ENCODE measurements at places on chromosomes 4 and X. TPM values are rescaled to one million over a fixed set of nuclear protein-coding genes. Genes with fewer than 3 reads are reported as not detected.
A peak's percentile ranks its signal among the peaks of the same experiment; 100 is the strongest.

TMEM31 gene
- not detected for total RNA-seq

C4orf51 gene
- not detected for total RNA-seq

DGAT2L6 gene
- total RNA-seq = not detected

CXCL6 gene
- total RNA-seq = 0.16 TPM

ZNF157 gene
- 0.53 TPM for total RNA-seq

DNA sequence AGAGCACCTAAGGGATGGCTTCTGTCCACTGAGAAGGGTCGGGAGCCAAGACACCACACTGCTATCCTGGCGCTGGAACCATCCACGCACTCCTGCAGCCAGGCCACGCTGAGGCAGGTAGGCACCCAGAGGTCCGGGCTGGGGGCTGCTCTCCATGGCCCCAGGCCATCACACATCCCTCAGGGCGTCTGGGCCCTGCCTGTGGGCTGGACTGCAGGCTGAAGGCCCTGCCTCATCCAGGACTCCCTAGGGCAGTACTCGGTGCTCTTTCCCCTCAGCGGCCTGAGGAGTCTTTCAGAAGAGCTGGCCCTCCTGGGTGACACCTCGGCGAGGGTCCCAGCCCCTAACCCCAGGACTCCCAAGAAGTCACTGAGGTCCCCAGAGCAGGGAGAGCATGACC, 17.7 kb downstream of the FGFR3 start:
- no peak for DNase-seq

- DNase-seq = peak; percentile 23
Measured at GRCh38 chrX:107000013-107000515, at the start of gene MORC4. Gene MORC4 (minus strand): TSS chrX:107000212. CDS start chrX:106999969, 243 bp downstream.

DNA sequence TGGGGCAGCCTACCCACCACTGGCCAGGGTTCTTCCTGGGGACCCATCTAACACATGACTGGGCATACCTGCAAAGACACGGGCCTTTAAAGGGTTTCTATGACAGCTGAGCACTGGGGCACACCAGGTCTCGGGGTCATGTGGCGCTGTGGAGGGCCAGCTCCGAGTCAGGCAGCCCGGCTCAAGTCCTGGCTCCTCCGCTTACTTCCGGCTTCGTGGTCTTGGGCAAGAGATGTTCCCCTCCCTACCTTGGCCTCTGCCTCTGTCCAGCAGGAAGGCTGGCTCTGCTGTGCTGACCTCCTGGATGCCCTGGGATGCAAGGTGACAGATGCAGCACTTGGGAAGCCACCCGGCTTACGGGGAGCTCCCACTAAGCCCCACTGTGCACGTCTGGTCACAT, 37.6 kb downstream of the HTRA3 start:
- no peak for DNase-seq

DNA sequence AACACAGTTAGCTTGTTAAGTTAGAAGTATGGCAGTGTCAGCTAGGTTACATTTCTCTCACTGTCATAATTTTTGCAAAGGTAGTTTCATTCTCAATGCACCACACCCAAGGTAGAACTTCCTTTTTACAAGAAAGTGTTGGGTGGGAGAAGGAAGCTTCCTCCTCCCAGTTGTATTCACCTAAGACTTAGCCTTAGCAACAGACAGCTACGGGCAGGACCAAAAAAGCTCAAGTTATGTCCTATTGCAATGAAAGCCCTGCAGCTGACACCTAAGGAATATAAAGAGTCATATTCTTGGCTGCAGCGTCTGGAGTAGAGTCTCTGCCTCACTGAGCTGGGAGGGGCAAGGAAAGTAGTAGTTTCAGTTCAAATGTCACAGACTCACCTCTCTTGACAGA, 25.1 kb upstream of the PRDM8 start:
- no peak for DNase-seq

GRCh38 chr4:76651616-76652015, 216.6 kb downstream of the SHROOM3 start:
- no peak for DNase-seq

- no peak for DNase-seq
Measured at GRCh38 chr4:13523591-13524503, 20.5 kb downstream of the NKX3-2 start.

- DNase-seq = no peak
Measured at GRCh38 chr4:41000356-41000755, 214.0 kb downstream of the APBB2 start.

DNA sequence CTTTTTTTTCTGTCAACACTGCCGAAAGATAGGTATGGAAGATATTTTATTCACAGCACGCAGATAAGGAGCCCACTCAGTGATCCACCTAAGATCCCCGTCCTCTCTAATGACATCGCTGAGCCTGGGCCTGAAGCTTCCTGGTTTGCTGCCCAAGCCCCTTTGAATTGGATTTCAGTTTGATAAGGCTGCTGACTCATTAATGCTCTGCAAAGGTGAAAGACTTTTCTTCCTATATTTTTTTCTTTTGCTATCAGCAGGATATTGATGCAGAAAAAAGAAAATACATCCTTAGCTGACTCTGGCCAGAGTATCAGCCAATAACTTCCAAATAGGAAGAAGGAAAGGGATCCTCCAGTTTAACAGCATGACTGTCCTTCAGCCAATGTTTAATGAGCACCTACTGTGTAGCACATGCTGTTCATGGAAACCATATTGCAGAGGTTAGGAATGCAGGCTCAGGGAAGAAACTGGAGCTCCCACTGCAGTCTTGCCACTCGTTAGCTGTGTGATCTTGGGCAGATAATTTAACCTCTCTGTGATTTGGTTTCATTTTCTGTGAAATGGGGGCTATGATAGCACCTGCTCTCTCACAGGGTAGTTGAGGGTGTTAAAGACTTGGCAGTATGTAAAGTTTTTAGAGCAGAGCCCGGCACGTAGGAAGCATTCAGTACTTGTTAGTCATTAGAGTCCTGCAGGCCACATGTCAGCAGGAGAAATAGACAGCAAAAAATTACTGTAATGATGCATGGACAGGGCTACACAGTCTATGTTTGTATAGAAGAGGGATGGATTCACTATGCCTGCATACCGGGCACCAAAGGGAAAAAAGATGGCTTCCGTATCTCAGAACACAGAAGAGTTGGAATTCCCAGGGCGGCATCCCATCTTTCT, 39.3 kb downstream of the EVC start:
- no peak for DNase-seq

- DNase-seq = no peak
Measured at GRCh38 chr4:24245491-24245820, 338.9 kb downstream of the DHX15 start.

GRCh38 chr4:97197106-97197505, 946.2 kb downstream of the STPG2 start:
- no peak for DNase-seq

DNA sequence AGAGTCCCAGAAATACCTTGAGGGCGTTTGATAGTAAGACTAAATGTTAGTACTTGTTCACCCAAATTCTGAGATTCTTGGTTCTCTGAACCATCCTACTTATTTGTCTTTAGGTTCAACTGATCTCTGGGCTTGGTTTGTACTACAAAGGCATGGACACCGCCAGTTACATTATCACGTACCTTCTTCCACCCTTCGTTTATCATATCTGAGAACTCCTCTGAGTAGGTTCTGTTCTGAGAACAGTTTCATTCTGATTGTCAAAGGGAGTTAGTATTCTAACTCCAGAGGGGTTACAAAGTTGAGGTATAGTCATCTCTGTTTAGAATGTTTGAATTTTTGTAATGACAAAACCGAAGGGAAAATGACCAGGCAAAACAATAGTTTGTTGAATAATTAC, 19.3 kb downstream of the ZFX start:
- DNase-seq = no peak

DNA sequence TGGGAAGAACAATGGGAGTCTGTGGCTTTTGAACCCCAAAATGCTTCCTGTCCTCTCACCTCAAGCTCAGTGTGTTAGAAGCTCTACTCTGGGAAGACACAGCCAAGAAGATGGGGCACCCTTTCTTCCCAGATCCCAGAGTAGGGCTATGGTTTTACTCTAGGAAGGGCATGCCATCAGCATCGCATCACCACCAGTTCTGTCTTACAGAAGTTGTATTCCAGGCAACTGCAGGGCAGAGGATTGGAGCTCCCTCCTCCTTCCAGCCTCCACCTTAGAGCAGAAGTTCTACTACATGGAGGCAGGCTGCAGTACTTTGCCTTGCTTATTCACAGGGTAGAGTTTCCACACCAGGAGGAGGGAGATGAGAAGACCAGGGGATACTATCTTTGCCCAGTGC, 18.1 kb upstream of the ZFX start:
- DNase-seq = no peak

DNA sequence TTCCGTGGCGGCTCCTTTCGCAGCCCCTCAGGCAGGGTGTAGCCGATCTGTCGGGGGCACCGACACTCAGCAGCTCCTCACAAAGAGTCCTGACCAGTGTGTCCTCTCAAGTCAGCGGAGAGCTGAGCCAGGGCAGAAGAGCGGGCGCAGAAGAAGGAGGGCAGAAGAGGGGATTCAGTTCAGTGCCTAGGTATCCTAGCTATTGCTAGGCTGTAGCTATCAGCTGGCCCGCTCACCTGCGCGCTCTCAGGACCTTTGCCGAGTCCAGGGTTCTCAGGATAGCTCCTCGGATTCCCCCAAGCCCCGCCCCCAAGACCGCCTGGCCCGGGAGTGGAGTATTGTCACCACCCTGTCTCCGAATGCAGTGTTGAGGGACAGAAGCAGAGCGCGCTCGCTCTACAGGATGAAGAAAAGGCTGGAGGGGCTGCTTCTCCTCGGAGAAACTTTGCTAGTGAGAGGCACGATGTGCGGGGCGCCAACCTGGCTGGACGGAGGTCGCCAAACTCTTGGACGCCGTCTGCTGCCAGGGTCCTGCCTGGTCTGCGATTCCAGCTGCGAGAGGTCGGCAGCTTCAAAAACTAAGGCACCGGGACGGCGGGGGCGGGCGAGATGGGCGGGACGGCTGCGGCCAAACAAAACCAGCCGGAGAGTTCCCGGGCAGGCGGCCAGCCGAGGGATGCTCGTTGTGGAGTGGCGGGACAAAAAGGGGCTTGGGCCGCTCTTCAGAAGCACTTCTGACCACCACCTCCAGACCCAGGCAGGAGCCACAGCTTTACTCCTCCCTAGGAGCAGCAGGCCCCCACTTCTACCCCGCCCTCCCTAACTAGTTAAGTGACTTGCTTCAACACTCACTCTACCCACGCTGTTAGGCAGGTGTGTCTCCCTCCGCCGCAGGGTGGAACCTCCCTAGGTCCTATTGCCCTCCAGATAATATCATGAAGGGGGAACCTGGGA, at the start of gene XKRX:
XKRX (minus strand) TSS at position 258 of the 954 bp plus-strand sequence. CDS start 613 bp downstream, outside the sequence.
- DNase-seq = no peak

DNA sequence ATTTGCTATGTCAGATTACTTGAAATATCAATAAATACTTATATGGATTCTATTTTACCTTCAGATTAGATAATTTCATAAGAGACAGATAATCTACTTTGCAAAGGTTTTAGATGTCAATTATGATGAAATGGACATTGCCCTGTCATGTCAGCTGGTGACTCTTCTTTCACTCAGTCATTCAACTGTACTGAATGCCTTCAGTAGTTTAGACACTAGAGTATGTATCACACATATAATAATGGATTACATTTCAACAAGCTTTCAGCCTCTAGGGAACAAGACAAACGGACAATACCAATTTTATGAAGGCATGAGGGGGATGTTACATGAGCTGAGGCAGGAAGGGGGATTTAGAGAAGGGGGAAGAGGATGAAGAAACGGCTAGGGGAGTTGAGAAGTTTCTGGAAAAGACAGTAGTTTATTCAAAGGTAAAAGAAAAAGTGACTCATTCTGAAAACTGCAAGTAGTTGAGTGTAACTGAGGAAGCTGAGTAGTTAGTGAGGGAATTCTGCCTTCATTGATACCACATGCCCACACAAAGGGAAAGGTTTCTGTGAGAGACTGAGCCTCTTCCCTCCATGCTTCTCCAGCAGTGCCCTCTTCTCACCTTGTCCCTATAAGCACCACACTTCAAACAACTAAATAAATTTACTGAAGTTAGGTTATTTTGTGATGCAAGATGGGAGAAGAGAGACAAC, 25.7 kb downstream of the SLC9B2 start:
- DNase-seq = no peak

DNA sequence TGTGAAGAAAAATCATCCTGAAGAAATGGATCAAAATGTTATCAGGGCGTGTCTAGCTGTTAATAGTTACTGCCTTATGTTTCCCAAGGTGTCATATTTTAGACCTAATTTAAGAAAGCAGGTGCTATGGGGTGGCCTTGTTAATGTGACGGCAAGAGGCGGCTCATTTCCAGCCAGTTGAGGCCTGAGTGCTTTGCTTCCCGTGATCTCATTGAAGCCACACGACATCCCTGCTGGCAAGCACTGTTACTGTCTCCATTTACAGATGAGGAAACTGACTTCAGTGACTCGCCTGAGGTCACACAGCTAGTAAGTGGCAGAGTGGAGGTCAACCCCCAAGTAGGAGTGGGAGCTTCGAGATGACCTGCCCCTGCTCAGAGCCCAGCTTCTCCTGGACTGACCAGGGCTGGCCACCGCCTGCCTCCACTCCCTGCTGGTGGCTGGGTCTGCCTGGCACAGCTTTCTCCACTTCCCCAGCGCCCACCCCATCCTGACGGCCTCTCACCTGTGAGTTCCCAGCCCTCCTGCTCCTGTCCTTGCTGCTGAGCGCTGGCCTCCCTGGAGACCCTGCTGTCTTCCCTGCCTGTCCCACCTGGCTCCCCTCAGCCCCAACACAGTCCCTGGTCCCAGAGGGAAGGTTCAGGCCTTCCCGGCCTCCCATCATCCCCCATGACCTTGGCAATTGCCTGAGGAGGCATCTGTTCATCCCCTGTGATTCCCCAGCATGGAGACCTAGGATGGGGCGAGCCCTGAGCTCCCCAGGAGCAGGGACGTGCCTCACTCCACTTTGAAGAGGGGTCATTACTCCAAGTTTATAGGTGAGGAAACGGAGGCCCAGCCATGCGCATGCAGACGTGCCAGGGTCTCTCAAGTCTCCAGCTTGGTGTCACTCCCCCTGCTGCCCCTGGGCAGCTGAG, 47.7 kb upstream of the SORCS2 start:
- no peak for DNase-seq

GRCh38 chr4:128458816-128459215, 171.2 kb upstream of the PGRMC2 start:
- DNase-seq = no peak

DNA sequence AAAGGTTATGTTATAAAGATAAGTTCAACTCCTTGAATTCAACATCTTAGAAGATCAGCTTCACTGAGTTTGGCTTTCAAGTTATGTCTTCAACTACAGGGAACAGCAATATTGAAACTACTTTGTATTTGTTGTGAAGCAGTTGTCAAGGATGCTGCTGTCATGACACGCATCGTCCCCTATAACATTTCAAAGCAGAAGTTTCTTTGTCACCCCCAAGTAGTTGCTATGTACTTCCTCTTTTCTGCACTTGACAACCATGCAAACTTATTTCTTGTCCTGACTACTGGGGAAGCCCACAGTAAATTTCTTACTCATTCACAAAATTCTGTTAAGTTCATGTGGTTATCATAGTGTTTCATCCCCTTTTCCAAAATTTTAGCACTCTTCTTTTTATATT, 14.3 kb downstream of the ANTXR2 start:
- DNase-seq = no peak
